Effector CD4-positive, alpha-beta T cell (primary cell): ENCODE measurements at places on chromosomes 3 and 15.

- no peak for DNase-seq
These were observed 25.7 kb upstream of the APH1B start for GRCh38 chr15:63251701-63252100.

DNA sequence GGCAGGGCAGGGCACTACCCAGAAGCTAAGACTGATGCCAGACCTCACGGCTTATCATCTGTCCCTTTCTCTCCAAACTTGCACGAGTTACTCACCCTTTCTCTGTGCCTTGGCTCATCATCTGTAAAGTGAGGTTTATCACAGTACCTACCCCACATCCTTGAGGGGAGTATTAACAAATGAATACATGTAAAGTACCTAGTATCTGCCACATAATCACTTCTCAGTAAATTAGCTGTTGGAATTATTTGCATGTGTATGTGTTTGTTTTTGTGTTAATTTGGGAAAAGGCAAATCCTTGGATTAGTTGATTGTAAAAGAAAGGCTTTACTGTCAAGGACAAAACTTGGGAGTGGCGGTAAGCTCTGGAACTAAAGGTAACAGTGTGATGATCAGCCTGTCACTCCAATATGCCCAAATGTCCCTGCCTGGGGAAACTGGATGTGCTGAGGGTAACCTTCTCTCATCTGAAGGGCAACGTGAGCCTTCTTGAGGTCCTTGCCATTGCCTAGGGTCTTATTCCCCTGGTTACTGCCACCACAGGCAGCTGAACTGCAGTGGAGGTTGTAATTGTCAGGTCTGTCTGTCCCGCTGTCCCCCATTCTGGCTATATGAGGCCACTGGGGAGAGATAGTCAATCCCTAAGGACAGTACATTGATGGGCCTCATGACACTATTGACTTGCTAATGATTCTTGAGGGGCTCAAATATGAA lies 269.4 kb downstream of the CLSTN2 start:
- DNase-seq, result no peak

DNA sequence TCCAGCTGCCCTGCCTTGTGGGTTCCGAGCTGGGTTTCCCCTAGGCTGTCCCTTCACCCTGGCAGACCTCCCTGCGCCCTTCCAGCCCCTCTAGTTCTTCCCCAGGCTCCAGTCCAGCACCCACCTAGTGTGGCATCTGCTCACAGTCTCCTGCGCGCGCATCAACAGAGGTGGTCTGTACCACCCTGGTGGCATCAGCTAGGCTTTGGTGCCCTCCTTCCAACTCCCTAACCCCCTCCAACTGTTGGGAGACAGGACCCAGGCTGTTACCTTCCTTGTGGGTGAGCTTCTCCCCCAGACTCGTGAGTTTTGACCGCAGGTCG lies 8.0 kb downstream of the CALML4 start:
- no peak for DNase-seq

DNA sequence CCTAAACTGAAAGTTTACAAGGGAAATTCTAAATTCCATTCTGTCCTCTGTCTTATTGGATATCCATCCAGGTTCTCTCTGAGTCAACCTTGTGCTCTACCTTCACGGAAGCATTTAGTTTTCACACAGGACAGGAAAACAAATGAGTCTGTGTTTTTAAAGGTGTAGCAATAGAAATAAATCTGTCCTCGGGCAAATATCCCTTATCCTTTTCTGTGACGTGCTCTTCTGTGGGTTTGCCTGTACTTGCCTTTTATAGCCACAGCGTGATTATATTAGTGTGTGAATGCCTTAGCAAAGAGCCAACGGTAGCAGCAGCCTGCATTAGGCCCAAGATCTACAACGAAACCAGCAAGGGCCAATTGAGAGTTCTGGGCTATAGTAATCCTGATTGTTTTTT lies 127.2 kb upstream of the PLSCR5 start:
- DNase-seq, result no peak

GRCh38 chr15:59622289-59622688 lies 10.7 kb downstream of the GCNT3 start:
- no peak for DNase-seq

DNA sequence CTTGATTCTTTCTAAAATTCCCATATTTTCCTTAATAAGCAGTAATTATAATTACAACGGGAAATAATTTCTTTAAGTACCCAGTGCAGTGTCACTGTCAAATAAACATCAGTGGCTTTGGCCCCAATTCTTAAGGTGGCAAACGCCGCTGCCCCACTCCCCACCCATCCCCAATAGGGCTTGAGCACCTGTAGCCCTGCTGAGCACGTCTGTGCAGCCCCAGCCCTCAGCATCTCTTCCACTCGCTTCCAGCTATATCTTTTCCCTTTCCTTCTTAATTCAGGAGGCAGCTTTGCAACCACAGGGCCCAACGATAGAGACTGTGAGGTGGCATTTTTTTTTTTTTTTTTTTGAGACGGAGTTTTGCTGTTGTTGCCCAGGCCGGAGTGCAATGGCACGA lies 9.0 kb downstream of the PPM1M start:
- DNase-seq, result no peak

GRCh38 chr15:52760562-52760961 lies 29.6 kb downstream of the ONECUT1 start:
- DNase-seq, result no peak

- no peak for DNase-seq
These were observed 323.8 kb downstream of the GBE1 start for GRCh38 chr3:81437683-81438082.

- DNase-seq, result no peak
These were observed 13.2 kb downstream of the ZDHHC3 start for GRCh38 chr3:44962621-44963393.

DNA sequence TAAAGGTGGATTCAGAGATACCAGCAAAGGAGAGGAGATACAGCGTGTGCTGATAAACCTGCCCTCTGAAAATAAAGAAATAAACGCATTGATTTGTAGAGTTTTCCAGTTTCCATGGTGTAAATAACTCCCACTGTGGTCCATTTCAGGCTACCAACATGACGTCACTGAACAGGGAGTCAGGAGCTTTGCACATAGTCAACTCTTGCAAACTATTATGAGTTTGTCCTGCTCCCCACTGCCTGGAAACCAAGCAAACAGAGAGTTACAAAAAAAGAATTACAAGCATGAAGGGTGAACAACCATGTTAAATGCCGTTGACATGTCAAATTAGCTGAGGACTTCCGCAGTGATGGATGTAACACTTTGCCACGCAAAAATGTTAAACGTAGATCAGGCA lies 70.4 kb upstream of the GATA2 start:
- DNase-seq, result no peak

DNA sequence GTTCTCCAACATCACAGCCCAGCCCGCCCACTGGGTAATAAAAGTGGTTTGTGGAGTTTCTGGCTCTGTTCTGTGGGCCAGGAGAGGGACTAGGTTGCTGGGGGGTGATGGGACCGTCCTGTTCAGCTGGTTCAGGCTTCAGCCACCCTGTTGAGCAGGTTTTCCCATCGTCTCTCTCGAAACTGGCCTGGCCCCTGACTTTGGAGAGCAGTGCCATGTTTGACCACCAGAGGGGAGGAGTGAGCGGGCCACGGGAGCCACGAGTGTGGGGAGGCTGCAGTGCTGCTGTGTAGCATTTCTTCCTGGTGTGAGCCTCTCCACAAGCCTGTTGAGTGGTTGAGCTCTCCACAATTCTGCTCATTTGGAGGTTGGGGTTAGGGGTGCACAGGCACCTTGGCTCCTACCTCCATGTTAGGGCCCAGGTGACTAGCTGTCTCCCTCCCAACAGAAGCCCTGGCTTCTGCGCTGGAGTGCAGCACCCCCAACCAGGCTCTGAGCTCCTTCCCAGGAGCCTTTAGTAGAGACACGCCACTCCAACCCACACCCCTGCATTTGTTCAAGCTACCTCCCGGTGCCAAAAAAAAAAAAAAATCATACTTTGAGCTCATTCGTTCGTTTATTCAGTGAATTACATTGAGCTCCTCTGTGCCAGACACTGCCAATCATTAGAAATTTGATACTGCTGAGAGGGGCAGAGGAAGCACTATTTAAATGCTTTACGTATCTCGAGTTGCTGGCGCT lies 13.9 kb downstream of the SPINT1 start:
- DNase-seq, result peak; percentile 73

- DNase-seq, result no peak
These were observed 38.3 kb upstream of the ATOSA start for GRCh38 chr15:52717481-52717880.

DNA sequence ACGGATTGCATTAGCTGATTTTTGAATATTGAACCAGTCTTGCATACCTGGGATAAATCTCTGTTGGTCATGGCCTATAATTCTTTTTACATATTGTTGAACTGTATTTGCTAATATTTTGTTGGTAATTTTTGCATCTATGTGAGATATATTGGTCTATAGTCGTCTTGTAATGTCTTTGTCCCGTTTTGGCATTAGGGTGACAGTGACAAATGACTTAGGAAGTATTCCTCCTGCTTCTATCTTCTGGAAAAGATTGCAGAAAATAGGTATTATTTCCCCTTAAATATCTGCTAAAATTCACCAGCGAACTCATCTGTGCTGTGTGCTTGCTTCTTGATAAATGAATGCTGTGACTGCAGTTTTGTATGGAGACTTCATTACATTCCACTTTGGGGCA lies 23.7 kb downstream of the MUC20 start:
- no peak for DNase-seq

DNA sequence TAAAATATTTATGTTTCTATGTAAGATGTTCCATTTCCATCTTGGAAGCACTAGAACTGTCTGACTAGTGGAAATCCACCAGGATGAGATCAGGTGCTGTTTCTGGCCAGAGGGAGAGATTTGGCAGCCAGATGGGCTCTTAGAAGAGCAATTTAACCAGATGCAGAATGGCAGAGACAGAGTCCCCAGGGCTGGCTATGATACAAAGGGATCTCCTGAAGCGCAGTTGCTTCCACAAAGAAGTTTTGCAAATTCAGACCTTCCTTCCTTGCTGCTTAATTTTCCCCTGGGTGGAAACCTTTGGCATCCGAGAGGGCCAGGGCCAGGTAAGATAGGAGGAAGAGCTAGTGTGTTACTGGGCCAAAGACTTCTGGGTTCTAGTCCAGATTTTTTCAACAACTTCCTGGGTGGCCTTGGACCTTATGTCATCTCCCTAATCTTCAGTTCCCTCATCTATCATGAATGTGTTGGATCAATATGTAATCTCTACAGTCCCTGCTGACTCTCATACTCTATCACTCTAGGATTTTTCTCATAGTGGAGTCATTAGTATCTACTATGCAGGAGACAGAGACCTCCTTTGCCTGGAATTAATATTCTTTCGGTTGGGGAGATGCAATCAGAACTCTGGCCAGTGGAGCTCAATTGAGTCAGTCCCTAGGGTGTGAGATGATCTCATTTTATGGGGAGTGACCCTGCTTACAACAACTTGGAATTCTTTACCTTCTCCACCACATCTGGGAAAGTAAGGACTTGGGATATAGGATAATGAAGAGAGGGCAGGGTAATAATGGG lies 41.1 kb upstream of the NDUFB4 start:
- DNase-seq, result no peak

DNA sequence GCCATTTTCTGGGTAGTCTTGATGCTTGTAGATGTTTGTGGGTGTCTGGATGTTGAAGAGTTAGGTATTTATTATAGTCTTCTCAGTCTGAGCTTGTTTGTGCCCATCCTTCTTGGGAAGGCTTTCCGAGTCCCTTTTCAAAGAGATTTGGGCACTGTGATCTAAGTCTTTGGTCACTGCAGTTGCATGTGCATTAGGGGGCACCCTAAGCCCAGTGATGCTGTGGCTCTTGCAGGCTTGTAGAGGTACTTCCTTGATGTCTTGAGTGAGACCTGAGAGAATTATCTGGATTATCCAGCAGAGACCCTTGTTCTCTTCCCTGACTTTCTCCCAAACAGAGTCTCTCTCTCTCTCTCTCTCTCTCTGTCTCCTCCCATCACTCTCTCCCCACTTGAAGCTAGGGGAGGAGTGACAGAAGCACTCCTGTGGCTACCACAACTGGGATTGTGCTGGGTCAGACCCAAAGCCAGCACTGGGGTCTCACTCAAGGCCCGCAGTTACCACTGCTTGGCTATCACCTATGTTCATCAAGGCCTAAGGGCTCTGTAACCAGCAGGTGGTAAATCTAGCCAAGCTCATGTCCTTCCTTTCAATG lies 68.5 kb downstream of the TMCO5A start:
- no peak for DNase-seq

DNA sequence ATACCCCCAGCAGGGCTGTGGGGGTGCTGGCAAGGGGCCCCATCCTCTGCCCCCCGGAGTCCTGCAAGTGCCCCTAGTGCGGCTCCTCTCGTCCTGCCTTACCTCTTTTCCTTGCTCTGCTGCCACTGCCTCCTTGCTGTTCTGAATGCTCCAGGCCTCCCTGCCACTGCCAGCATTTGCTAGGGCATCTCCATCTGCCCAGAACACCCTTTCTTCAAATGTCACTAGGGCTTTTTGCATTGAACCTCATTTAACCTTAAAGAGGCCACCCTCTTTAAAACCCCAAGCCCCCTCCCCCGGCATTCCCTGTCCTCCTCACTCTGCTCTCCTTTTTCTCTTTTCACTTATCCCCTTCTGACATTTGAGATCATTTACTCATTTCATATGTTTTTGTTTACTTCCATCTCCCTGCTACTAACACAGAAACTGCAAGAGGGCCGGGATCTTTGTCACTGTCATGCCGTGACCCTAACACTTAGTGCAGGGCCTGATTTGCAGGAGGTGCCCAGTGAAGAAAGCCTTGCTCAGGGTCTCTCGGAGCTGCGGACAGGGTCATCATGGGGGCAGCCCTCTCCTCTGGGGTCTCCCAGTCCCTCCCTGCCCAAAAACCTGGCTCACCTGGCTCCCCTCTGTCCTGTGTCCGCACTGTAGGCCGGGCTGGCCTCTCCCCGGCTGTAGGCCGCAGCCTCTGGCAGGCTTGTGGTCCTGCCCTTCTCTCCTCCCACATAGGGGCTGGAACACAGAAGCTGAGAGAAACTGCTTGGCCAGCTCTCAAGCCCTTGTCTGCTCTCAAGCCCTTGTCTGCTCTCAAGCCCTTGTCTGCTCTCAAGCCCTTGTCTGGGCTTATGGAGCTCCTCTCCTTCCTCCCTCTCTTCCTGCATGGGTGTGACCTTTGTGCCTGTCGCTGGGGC lies at the start of gene ACOX2:
Gene ACOX2, minus strand, starts transcription at position 690 of the 911 bp plus-strand sequence. CDS start 2,084 bp downstream, outside the sequence.
- DNase-seq, result no peak

- DNase-seq, result peak; percentile 20
These were observed 160.8 kb upstream of the TLE3 start for GRCh38 chr15:70258369-70259027.

- DNase-seq, result no peak
These were observed 130.8 kb downstream of the VPS8 start for GRCh38 chr3:184942735-184943134.

DNA sequence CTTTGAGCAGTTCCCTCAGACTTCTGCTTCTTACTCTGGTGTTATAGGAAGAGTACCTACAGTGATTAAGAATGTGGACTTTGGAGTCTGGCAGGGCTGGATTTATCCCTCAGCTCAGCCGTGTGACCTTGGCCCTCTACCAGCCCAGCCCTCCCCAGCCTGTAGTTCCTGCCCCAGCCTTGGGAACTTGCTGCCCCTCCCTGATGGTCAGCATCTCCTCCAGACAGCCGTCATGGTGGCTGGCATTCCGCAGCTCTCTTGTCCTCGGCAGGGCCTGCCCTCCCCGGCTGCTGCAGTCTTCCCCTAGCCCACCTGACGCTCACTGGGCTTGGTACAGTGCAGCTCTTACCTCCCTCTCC lies 21.9 kb upstream of the CPNE9 start:
- DNase-seq, result no peak

GRCh38 chr3:5297895-5298294 lies 110.4 kb downstream of the EDEM1 start:
- no peak for DNase-seq
